ENCODE measurements at places on chromosomes 1 and 21.
A peak's percentile ranks its signal among the peaks of the same experiment; 100 is the strongest.

DNA sequence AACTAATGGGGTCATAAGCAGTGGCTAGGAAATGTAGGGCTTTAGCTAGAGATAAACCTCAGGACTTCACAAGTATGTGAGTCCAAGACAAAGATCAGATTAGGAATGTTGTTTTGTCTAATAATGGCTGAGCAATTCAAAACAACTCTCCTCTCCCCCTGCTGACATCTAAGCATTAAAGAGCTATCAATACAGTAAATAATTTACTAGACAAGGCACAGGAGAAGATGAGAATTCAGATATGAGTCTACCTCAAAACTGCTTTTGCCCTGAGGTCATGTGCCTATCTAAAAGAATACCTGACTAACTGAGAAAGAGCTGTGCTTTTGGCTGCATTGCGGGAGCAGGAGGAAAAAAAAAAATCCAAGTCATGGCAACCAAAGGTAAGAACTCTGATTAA is 86.8 kb downstream of the SPATA17 start:
- DNase-seq = no peak

GRCh38 chr1:155082301-155083051 is 3.8 kb downstream of the EFNA3 start:
- DNase-seq = no peak

- DNase-seq = no peak
Measured at GRCh38 chr1:228001738-228002535, 4.9 kb upstream of the WNT3A start.

- no peak for DNase-seq
Measured at GRCh38 chr1:97834899-97835298, 85.9 kb downstream of the DPYD start.

- DNase-seq = peak; percentile 90
Measured at GRCh38 chr1:37479255-37480124, 5.1 kb downstream of the ZC3H12A start.

GRCh38 chr1:81325397-81325796 is 475.3 kb upstream of the ADGRL2 start:
- DNase-seq = no peak

- DNase-seq = no peak
Measured at GRCh38 chr1:90502194-90502593, 214.9 kb downstream of the BARHL2 start.

DNA sequence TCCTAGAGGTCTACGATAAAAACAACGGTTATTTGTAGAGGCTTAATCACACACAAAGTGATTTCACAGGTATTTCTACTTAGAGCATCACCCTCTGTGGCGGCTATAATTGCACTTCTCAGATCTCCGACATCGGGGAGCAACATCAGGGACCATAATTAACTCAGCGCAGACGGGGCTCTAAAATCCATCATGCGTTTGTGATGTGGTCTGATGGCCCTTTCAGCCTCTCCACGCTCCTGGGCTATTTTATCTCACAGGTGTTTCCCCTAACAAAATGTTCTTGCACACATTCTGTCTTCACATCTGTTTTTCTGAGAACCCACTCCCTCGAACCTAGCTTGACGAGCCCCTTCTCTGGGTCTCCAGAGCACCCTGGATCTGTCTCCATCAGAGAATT is 146.3 kb upstream of the DUSP10 start:
- no peak for DNase-seq

GRCh38 chr1:185819798-185820197 is 85.6 kb downstream of the HMCN1 start:
- no peak for DNase-seq

- no peak for DNase-seq
Measured at GRCh38 chr1:164613176-164613575, 54.2 kb downstream of the PBX1 start.

DNA sequence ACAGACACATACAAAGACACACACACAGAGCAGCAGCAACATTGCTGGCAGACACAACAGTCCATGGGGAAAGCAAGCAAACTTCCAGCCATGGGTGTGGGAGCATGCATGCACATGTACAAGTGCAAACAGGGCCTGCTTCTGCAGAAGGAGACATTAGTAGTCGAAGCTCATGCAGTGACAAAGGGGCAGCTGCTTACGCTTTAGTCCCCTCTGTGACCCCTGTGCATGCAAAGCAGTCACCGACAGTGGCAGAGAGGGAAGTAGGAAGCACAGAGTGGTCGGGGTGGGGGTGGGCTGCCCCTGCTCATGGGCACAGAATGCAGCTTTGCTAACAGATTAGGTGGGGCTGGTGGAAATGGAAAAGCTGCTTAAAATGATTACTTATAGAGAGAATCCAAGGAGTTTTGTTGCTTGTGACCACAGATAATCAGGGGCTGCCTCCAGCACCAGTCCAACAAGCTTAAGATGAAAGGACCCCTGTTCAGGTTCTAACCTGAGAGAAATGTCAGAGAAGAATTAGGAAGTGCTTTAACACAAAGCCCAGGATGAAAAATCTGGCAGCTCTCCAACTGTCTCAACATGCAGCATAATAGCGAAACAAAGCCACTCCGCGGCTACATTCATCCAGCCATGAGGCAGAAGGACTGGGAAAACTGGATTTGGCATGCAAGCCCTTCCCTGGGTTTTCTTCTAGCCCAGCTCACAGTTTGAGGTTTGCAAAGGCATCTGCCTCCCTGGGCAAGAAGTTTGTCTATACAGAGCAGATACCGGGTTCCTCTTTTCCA is 378.9 kb downstream of the KCNH1 start:
- no peak for DNase-seq

DNA sequence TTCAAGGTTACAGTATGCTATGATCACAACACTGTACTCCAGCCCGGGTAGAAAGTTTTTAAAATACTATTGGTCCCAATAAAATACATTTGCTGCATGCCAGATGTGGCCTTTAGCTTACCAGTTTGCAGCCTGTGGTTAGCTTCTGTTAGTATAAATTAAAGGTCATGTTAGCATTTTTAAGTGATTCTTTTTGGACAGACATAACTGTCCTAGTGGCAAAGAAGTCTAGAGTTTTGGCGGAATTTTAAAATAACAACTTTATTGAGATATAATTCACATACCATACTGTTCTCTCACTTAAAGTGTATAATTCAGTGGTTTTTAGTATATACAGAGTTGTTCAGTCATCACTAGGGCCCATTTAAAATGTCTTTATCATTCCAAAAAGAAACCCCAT is 24.3 kb upstream of the TMEM39B start:
- no peak for DNase-seq

- no peak for DNase-seq
Measured at GRCh38 chr1:21670059-21670881, 1.1 kb upstream of the RAP1GAP start.

DNA sequence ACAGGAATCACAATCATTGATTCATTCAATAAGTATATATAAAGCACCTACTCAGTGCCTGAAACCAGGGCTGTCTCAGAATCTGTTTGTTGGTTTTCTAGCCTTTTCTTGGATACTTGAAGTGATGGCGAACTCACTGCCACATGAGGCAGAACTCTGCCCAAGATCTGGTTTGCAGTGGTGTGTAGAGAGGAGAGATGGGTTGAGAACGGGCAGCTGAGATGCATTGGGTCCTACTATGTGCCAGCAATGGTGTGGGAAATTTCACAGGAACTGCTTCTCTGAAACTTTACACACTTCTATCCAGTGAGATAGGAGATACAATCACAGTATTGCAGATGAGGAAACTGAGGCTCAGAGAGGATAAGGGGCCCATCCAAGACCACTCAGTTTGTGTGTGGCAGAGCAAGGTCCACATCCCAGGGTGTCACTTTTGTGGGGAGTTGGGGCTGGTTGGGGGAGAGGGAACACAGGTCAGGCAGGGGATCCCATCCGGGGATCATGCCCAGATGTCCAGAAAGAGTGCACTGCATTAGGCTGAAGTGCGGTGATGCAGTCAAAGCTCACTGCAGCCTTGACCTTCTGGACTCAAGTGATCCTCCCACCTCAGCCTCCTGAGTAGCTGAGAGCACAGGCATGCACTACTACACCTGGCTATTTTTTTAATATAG is 83.7 kb upstream of the IFFO2 start:
- DNase-seq = no peak

DNA sequence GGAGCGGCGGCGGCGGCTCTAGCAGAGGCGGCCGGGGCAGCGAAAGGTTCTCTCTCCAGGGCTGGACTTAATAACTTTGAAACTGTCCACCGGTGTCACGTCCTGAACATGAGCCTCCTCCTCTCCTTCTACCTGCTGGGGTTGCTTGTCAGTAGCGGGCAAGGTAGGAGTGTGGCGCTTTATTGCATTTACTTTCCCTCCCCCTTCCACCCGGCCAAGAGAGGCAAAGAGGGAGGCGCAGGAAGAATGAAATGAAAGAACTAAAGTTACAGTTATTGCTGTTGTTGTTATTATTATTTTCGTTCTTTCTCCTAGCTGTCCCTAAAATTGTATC is 214 bp downstream of the NCAM2 start:
- DNase-seq = no peak

DNA sequence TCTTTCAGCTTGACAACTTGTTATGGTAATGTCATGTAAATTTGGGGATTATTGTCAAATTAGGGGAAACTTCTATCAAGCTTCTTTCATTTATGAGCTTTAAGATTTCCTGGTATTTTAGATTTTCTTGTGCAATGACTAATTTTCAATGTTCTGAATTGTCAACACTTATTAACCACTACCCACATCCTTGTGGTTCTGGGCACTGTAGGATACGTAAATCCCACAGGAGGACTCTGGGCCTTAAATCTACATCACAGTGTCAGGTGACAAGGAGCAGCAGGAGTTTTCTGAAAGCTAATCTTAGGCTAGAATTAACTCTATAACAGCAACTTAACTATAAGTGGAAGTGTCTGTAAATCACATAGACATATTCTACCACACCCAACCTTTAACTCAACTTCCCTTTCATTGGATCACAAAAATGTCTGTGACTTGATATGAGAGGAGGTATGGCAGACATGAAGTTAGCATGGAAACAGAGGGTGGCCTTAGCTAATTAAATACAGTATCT is 397.7 kb downstream of the HLX start:
- DNase-seq = no peak

GRCh38 chr21:25503981-25504380 is 103.3 kb downstream of the MRPL39 start:
- no peak for DNase-seq

- no peak for DNase-seq
Measured at GRCh38 chr1:38997901-38998190, 6.8 kb downstream of the AKIRIN1 start.

DNA sequence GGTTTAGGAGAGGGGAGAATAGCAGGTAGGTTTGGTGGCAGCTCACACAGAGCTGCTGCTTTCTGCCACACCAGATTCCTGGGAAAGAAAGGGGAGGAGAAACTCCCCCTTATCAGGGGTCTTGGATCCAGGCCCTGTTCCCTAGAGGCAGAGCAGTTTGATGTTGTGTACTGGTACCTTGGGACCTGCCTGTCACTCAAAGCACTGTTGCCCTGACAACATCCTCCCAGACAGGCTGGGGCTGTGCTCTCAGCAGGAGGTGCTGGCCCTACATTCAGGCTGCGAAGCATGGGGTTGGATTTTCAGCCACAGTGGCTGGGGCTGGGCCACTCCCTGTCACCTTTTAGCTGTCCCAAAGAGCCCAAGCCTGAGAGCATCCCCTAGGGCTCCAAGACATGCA is 188.0 kb downstream of the GRIK3 start:
- DNase-seq = no peak

GRCh38 chr1:161244888-161245287 is 6.9 kb upstream of the NR1I3 start:
- no peak for DNase-seq

DNA sequence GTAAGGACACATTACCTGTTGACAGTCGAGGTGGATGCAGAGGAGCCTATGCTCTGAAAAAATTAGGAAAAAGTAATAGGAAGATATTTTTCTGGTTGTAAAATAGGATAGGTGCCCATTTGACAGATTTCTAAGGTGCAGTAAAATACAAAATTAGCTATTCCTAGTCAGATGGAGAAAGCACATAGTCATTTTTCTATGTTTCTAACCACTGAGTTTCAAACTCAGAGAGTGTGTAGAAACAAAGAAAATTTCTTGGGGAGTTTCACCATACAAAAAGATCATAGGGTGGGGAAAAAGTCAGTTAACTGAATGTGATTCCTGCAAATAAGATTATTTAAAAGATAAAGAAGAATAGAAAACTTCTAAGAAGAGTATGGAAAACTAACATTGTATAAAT is 666.9 kb downstream of the KCNT2 start:
- no peak for DNase-seq

- no peak for DNase-seq
Measured at GRCh38 chr1:14689996-14690615, 91.6 kb downstream of the KAZN start.

- no peak for DNase-seq
Measured at GRCh38 chr1:52503706-52504105, 49.2 kb downstream of the TUT4 start.

DNA sequence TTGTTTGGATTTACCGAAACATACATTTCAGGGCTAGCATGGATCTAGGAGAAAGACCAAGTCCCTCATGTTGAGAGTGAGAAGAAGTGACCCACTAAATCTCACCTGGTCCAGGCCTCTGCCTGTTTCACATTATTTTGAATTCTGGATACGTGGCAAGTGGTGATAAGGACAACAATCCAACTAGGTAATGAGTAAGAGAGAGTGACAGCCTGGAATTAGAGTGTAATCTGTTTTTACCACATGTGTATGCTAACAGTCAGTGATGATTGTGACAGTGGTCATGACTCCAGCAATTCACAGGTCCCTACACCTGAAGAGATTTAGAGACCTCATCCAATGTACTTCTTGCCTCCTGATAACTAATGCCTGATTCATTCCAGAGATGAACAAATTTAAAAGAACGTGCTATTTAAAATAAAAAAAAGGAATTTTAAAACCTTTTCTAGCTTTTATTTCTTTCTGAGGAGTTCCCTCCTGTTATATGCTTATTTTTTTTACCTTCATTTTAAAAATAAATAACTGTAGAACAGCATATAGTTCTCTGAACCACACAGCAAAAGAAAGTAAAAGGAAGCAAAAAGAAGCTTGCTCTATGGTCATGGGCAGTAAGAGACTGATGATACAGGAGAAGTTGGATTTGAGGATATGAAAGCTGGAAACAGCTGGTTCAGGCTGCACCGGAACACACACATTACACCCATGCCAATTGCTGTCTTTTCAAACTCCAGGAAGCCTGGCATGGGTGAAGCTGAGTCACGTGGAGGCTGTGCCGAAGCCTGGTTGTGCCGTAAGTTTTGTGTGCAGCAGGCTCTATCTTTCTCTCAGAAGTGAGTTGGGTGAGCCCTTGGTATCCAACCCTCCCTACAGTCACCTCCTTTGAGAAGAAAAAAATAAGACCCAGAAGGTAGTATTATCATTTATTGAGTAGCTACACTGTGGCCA is 14.7 kb downstream of the C1orf116 start:
- no peak for DNase-seq

DNA sequence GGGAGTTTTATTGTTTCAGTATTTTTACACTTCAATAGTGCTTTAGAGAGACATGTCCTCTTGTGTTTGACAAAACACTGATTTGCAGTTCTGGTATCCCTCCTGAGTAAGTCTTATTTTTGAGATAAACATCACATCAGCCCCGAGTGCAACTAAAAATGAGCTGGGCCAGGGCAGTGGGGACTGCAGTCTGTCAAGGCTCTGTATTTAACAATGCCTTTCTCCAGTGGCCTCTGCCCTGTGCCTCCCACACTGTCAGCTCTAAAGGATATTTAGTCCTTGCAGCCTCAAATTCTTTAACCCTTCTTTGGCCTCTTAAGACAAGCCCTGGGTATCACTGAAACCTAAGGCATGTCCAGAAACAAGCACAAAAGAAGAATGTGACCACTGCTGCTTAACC is 160.6 kb downstream of the ST6GALNAC5 start:
- no peak for DNase-seq

GRCh38 chr1:202805886-202806844 is 2.1 kb downstream of the KDM5B start:
- DNase-seq = no peak

- peak; percentile 57 for DNase-seq
Measured at GRCh38 chr1:31593770-31594632, 17.7 kb downstream of the TINAGL1 start.

- DNase-seq = no peak
Measured at GRCh38 chr1:17539477-17540254, at the start of gene ARHGEF10L. Gene ARHGEF10L, plus strand, starts transcription at chr1:17539698. Its CDS starts 40,898 bp downstream, at chr1:17580596.
